ENCODE measurements at places on chromosomes 1 and 21.

- DNase-seq = no peak
These were observed 21.6 kb upstream of the TRAF5 start for GRCh38 chr1:211305044-211305443.

DNA sequence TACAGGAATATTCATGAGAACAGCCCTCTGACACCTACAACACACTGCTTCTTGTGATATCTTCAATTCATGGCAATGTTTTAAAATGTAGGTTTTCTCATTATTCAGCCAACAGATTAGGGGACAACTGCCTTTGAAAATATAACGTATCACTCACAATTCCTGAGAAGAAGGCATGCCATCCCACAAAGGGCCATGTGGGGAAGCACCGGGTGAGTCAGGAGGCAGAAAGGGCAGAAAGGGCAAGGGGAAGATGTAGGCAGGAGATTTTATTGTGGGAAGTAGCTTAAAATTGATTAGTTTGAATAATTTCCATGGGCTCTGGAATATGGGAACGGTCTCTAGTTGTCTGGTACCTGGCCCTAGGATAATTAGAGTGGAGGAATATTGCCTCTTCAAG, 165.7 kb downstream of the HHIPL2 start:
- DNase-seq = no peak

DNA sequence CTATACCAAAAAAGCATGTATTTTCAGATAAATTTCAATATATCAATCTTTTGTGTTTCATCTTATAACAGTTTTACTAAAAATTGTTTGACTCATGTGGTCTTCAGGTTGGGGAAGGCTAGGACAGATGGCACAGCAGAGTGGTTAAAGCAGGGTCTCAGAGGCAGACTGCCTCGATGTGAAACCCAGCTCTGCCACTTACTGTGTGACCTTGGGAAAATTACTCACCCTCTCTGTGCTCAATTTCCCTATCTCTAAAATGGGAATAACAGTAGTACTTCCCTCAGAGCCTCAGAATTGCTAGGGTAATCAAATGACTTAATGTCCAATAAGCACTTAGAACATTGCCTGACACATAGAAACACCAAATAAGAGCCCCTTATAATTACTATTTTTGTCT, 262.1 kb upstream of the FMN2 start:
- DNase-seq = no peak

GRCh38 chr1:185862235-185862634, 128.0 kb downstream of the HMCN1 start:
- DNase-seq = no peak

DNA sequence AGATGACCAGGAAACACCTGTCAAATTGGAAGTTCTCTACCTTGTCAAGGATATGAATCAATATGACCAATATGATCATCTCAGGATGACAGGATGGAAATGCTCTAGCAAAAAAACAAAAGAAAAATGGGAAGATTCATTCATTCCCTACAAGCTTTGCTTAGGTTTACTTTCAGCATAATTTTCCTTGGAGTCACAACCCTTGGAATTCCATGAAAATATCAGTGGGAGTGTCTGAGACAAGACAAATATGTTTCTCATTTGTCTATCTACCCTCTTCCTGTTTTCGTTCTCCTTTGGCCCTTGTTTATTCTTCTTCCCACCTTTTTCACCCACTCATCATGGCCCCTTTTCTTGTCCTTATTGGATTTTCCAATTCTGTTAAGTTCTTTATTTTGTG, 50.6 kb downstream of the COLGALT2 start:
- DNase-seq = no peak

DNA sequence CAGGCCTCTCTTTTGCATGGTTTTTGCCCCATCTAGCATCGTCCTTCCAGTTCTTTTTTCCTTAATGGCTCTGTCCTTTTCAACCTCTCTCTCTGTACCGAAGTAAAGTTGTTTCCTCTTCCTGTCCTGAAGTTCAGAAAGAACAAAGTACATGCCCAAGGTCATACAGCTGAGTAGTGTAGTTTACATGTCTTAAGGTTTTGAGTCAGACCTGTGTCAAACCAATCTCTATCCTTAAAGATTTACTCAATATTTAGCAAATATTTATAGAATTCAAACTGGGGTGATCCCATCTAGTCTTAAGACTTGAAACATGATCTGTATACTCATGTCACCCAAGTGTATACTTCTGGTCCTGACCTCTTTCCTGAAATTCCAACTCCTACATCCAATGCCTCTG, 118.7 kb upstream of the SGIP1 start:
- DNase-seq = no peak

DNA sequence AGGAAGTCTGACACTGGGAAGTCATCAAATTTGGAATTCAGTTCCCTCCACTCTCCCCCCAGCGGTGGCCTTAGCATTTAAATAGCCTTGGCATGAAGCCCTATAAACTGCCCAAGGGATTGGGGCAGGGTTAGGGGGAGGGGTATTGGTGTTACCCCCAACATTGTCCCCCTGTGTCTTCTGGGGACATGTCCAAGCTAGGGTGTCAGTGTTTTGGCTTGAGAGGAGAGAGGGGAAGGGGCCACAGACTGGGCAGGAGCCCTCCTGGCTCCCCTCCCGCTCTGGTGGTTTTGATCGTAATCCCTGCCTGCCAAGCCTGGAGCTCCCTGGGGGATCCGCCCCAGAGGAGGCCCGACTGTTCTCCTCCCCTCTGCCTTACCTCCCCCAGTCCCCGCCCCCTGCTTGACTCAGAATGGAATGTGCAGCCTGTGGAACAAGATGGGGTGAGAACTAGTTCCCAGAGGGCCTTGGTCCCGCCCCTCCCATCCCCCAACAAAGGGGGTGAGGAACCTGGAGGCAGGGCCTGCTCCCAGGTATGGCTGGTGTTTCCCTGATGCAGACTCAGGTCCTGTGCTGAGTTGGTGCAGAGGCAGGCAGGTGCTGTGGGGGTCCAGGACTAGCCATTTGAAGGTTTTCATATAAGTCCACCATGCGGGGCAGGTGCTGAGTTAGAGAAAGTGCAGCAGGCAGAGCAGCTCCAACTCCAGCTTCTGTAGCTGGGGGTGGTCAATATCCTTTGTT, 7.4 kb downstream of the SOX13 start:
- DNase-seq = no peak

DNA sequence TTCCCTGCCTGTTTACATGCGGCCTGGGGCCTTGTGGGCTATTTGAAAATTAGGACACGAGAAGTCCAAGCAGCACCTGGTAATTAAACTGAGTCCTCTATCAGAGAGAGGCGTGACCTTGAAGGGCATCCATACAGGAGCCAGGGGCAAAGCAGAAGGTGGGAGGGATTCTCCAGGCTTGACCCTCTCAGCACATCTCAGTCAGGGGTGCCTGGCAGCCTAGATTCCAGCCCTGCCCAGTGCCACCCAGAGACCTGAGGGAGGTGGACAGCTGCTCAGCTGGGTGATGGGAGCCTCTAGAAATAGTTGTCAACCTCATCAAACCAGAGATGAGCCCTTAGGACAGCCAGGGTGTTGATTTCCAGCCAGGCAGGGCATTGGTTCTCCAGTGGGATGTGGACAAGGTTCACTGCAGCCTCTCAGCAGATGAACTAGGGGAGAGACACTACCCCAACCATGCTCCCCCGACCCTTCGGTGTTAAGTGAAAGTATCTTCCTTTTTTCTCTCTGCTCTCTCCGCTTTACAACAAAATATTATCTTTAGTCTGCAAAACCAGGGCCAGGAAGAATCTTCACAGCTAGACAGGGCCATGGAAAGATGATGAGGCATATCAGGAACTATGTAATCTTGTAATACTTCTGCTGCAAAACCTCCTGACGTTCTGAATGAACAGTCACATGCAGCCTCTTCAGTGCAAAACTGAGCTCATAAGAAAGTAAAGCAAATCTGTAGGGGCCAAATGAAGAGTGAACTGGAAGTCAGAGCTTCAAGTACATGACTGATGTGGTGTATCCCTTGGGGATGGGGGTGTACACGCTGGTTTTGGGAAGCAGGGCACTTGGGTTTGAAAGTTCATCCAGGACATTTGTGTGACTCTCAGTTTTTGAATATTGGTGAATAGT, 35.9 kb upstream of the ATP5PO start:
- DNase-seq = no peak

DNA sequence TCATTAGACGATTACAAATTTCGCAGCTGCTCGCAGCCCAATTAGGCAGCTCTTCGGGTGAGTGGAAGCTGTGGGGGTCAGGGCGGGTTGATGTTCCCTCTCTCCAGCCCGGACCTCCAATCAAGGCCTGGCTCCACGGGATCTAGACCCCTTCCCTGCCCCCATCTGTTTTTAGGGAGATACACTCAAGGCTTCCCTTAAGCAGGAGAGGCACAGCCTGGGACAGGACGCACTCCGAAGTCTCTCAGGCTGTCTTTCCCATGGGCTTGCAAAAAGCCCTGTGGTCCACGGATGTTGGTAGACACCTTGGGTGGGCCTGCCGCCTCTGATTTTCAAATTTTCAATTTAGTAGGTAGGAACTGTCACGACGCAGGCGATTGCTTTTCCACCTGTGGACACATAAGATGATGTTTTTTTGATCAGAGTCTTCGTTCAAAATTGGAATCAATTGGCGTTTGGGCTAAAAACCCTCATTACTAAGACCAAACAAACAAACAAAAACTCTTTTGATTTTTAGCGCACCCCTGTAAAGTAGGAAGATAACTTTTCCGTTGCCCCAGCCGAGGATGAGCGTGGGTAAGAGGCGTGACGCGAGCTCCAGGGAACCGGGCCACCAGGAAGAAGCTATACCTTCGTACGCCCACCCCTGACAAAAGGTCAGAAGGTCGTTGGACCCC, 2.5 kb upstream of the LHX8 start:
- DNase-seq = no peak

GRCh38 chr1:55803429-55803828, 588.3 kb upstream of the USP24 start:
- no peak for DNase-seq

- DNase-seq = no peak
These were observed 1145.1 kb upstream of the NCAM2 start for GRCh38 chr21:19853061-19853460.

- DNase-seq = no peak
These were observed 8.1 kb upstream of the PRDM16 start for GRCh38 chr1:3060601-3061551.

GRCh38 chr1:165524639-165525285, 19.0 kb upstream of the LRRC52 start:
- no peak for DNase-seq

- no peak for DNase-seq
These were observed 8.7 kb upstream of the OLIG1 start for GRCh38 chr21:33061233-33061632.

DNA sequence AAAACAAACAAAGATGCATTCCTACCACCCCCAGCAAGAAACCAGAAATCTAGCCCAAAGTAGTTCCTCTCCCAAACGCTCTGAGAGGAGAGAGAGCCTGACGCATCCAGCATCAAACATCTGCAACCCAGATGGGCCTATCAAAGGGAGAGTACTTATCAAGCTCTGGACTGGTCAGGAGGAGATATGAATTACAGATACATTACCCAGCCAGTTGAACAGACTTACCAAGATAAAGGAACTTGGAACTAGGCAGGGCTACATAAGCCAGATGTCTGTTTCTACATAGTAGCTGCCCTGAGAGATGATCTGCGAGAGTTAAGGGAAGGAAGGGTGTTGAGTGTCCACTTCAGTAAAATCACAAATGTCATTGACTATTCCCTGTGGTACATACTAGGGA, 138.4 kb downstream of the PAPPA2 start:
- no peak for DNase-seq

DNA sequence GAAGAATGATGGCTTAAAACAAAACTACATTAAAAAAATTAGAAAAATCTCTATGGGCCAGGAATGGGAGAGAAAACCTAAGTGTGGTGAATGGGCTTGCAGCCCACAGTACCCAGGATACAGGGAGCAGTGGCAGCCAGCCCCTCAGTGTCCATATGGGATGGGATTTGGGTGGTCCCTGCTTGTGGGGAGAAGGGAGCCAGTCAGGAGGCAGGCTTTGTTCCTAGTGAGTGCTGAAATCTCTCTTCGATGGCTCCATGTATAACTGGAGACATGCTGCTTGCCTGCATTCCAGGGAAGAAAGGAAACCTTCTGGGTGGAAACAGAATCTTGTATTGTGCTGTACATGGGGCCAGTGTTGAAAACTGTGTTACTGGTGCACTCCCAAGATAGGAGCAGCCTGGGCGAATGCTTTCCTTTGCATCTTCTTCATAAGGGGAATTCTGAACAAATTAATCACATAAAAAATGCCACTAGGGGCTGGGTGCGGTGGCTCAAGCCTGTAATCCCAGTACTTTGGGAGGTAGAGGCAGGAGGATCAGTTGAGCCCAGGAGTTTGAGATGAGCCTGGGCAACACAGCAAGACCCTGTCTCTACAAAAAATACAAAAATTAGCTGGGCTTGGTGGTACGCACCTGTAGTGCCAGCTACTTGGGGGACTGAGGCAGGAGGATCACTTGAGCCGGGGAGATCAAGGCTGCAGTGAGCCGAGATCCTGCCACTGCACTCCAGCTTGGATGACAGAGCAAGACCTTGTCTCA, 36.0 kb downstream of the PTPRU start:
- no peak for DNase-seq

DNA sequence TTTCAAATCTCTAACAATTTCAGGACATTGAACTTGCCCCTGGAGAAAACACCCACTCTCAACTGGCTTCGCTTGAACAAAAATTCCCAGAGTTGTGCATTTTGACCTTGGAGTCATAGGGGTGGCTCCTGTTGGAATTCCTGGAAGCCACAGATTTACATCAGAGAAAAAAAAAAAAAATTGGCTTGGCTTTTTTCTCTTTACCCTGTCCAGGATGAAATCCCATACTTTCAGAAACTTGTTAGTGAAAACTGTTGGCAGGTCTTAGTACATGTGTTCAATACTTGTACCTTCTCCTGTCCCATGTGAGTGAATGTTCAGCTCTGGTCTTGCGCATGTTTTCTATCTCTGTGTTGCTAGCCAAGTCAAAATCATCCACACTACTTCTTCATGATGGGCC, 228.8 kb downstream of the TGFB2 start:
- DNase-seq = no peak

GRCh38 chr1:22471610-22472009, 20.0 kb downstream of the ZBTB40 start:
- DNase-seq = no peak

- DNase-seq = peak; percentile 97
These were observed 46.0 kb downstream of the VPS26C start for GRCh38 chr21:37220981-37221664.

DNA sequence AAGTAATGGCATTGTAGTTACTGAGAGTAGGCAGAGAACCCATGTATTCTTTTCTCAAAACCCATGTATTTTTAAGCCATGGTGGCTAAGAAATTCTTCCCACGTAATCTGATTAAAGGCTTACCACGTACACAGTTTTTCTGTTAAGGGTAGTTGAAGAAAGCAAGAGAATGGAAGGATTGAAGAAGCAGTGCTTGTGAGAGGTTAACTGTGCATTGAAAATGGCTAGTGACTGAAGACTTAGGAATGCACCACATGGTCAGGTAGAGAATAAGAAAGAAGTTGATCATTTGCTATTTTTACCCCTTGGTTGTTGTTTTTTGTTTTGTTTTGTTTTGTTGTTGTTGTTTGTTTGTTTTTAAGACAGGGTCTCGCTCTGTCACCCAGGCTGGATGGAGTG, 178.9 kb upstream of the SNX7 start:
- DNase-seq = no peak

DNA sequence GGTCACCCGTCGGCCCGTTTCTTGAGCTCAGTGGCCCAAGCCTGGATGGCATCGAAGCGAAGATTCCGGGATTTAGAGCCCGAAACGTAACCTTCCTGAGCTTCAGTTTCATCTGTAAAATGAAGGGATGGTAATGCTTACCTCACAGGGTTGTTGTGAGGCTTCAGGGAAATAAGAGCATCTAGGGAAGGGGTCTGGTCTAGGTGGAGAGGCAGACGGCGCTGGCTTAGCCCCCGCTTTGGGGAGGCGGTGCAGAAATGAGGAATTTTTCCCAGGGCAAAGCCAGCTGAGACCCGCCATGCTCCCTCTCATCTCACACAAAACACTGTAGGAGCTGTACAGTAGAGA, 717 bp upstream of the MYCL start:
- no peak for DNase-seq

All from stimulated activated CD4-positive, alpha-beta T cell treated with anti-CD3 and anti-CD28 coated beads, Interleukin-12 subunit alpha, Interleukin-12 subunit beta, amount 100 ng/mL, for 4 hours (primary cell).